ENCODE measurements at places on chromosomes 6 and 20. TPM values are rescaled to one million over a fixed set of nuclear protein-coding genes. Genes with fewer than 3 reads are reported as not detected.

NNAT gene
- total RNA-seq, result not detected

DST gene
- total RNA-seq, result 87.9 TPM

- H3K27ac ChIP-seq, result no peak overlapping the region
- H3K36me3 ChIP-seq, result no peaks in the 10 kb centered on the region
- H3K4me3 ChIP-seq, result no peak overlapping the region
- DNase-seq, result no peak
- peaks cover 3% of the 10 kb centered on the region for H3K4me1 ChIP-seq
These were observed 155.6 kb downstream of the ZFP64 start for GRCh38 chr20:52035977-52036376.

DNA sequence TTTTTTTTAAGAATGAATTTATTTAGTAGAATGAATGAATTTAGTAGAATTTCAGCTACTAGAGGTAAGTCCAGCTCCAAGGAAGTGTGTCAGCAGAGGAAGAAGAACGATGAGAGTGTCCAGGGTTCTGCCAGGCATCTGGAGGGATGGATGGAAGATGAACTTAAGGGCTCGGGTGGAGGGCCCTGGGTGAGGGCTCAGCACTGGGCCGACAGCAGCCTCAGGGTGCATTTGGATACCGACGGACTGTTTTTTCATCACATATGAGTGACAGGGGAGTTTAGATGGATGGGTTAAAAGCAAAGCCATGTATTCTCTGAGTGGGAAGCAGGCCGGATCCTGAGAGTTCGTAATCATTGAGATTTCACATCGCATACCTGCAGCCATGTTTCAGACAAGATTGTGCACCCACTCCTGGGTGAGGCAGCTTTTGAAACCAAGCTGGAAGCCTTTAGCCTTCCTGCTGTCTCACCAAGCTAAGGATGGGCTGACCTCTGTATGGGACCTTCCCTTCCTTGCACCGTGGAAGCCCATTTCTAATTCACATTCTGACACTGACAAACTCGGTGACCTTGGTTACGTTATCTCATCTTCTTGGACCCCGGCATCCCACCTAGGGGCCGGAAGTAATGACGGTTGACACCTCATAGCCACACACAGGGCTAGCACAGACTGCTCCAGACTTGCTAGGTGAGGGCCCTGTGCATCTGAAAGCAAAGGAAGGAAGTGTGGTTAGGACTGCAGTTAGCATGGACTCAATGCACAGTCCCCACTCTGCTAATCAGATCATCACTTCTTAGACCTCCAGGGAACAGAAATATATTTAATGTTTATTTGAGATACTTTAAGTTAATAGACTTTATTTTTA is 228.5 kb downstream of the SLC24A3 start:
- H3K4me1 ChIP-seq, result no peaks in the 10 kb centered on the region
- no peaks in the 10 kb centered on the region for H3K27me3 ChIP-seq
- no peak for DNase-seq
- no peak overlapping the region for H3K4me3 ChIP-seq

GRCh38 chr20:2699775-2700413 is 7.3 kb downstream of the EBF4 start:
- no peak for DNase-seq
- H3K4me3 ChIP-seq, result no peak overlapping the region
- H3K27ac ChIP-seq, result no peak overlapping the region
- H3K27me3 ChIP-seq, result no peaks in the 10 kb centered on the region
- no peaks in the 10 kb centered on the region for H3K36me3 ChIP-seq

- H3K4me1 ChIP-seq, result no peaks in the 10 kb centered on the region
- no peak for DNase-seq
- peaks cover 76% of the 10 kb centered on the region for H3K27me3 ChIP-seq
- no peak overlapping the region for H3K4me3 ChIP-seq
- no peaks in the 10 kb centered on the region for H3K36me3 ChIP-seq
- H3K27ac ChIP-seq, result no peak overlapping the region
These were observed 248.1 kb downstream of the TAF4 start for GRCh38 chr20:61817575-61817974.

DNA sequence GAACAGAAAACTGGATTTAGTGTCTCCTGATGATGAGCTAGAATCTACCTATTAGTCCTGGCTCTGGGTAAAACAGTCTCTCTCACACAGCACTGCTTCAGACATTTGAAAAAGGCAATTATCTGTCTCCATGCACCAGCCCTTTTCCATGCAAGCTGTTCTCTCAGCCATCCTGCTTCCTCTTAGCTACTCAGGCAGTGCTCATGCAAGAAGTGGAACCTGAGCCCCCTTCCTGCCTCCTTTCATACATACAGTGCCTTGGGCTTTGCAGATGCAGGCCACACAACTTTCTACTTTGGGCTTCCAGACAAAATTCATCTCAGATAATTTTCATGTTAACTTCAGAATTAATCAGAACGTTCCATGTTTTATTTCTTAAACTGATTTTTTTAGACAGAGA is 151.3 kb downstream of the RALGAPA2 start:
- no peaks in the 10 kb centered on the region for H3K36me3 ChIP-seq
- H3K4me3 ChIP-seq, result no peak overlapping the region
- no peaks in the 10 kb centered on the region for H3K27me3 ChIP-seq
- DNase-seq, result no peak

SLC35D3 gene
- 0.06 TPM for total RNA-seq

All from SJCRH30 (cell line).